CD8-positive, alpha-beta memory T cell (primary cell): ENCODE measurements at places on chromosomes 11 and 22. TPM values are rescaled to one million over a fixed set of nuclear protein-coding genes. Genes with fewer than 3 reads are reported as not detected.

SLC17A6 gene
- not detected for polyA plus RNA-seq

MMP26 gene
- not detected for polyA plus RNA-seq

CHADL gene
- polyA plus RNA-seq = 0.70 TPM

FAM111A gene
- polyA plus RNA-seq = 31.7 TPM

PRG2 gene
- polyA plus RNA-seq = not detected

APOA1 gene
- not detected for polyA plus RNA-seq

GDPD4 gene
- polyA plus RNA-seq = not detected

SAA4 gene
- polyA plus RNA-seq = not detected

DNA sequence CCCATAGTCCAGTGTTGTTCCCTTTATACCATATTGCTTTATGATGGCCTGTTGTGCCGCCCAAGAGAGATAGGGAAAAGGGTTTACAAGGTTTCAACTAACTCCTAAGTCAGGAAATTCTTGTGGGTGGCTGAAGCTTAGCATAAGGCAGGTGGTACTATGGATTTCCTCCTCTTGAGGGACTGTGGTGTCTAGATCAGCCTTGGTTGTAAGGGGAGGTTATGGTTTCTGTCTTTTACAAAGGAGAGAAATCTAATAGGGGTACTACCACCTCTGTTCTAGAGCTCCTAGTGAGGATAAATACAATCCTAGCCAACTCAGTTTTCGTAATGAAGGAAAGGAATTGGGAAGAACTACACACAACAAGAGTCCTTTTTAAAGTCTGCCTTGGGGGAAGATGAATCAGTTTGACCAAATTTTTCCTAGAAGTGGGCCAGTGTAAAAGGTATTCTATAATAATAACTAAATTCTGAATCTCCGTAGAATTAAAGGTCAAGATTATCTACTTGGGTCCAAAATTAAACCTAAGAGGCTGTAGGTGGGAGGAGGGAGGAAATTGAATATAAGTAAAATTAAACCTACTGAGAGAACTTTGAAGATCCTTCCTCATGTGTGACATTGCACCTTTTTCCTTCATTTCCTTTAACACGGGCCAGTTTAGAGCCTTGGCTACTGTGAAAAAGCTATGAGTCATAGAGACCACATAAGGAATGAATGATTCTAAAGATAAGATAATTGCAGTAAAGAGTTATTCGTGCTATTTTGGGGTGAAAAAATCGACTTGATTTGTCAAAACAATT is 17.2 kb downstream of the DLAT start:
- H3K27me3 ChIP-seq = no peaks in the 10 kb centered on the region
- no peak overlapping the region for H3K27ac ChIP-seq
- no peak overlapping the region for H3K4me3 ChIP-seq
- H3K4me1 ChIP-seq = no peaks in the 10 kb centered on the region

DNA sequence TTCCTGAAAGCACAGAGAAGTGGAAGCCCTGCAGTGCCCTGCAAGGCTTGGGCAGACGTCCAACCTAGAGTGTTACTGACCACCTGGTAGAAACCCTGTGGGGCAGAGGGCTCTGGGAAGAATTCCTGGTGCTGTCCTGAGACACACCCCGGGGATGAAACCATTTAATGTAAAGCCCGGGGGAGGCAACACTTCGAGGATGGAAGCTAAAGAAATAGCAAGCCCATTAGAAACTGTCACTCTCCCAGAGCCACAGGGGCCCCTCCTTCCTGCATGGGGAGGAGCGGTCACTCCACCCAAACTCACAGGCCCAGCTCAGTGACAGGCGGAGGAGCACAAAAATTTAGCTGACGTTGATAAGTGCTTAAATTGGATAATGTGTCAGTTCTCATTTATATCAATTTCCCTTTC is 57.6 kb downstream of the NRXN2 start:
- H3K4me3 ChIP-seq = no peak overlapping the region
- no peak for DNase-seq
- H3K36me3 ChIP-seq = no peaks in the 10 kb centered on the region

DNA sequence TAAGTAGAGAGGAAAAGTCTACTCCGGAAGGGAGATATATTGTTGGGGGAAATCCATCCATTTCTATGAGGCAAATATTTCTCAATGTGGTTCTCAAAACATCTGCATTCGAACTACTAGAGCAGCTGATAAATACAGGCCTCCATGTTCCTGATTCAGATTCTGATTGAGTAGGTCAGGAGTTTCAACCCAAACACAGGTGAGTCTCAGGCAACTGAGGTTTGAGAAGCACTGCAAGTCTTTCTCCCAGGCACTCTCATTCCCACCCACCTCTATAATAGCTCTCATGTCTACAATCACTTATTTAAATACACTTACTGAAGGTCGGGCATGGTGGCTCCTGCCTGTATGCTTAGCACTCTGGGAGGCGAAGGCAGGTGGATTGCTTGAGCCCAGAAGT is 14.7 kb upstream of the ASPHD2 start:
- H3K4me3 ChIP-seq = no peak overlapping the region
- no peaks in the 10 kb centered on the region for H3K4me1 ChIP-seq
- no peaks in the 10 kb centered on the region for H3K36me3 ChIP-seq
- no peak for DNase-seq
- H3K27ac ChIP-seq = no peak overlapping the region

GRCh38 chr11:83158357-83158786 is 1.4 kb downstream of the PCF11 start:
- H3K4me1 ChIP-seq = peaks cover 30% of the 10 kb centered on the region
- no peaks in the 10 kb centered on the region for H3K27me3 ChIP-seq
- H3K36me3 ChIP-seq = no peaks in the 10 kb centered on the region
- no peak for DNase-seq
- peak overlapping the region; percentile 100 for H3K4me3 ChIP-seq

DNA sequence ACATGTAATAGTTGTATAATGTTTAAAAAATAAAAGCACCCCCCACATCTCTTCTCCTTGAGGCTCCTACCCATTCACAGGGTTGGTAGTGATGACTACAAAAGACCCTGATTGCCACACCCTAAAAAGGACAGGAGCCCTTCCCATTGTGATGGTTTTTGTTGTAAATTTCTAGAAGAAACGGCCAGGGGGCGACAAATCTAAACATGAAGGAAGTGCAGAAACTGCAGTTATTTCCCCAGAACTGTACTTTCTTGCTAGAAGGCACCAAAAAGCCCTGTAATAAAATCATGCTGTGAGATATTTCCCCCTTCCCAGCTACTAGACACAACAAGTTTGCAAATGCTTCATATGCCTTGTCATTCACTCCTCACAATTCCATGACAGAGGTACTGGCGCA is 10.8 kb downstream of the PRR5L start:
- no peaks in the 10 kb centered on the region for H3K27me3 ChIP-seq
- no peaks in the 10 kb centered on the region for H3K36me3 ChIP-seq
- H3K4me3 ChIP-seq = no peak overlapping the region
- no peak overlapping the region for H3K27ac ChIP-seq

- H3K36me3 ChIP-seq = no peaks in the 10 kb centered on the region
- H3K27me3 ChIP-seq = no peaks in the 10 kb centered on the region
- no peak overlapping the region for H3K27ac ChIP-seq
Measured at GRCh38 chr22:43550024-43550620, 138.3 kb downstream of the MPPED1 start.

- no peak overlapping the region for H3K4me3 ChIP-seq
- H3K27ac ChIP-seq = no peak overlapping the region
- no peak for DNase-seq
- peaks cover 16% of the 10 kb centered on the region for H3K4me1 ChIP-seq
Measured at GRCh38 chr22:28885939-28886338, 2.6 kb downstream of the ZNRF3 start.

GRCh38 chr11:90135016-90135415 is 553 bp downstream of the NAALAD2 start:
- no peak for DNase-seq
- H3K36me3 ChIP-seq = no peaks in the 10 kb centered on the region
- H3K4me1 ChIP-seq = no peaks in the 10 kb centered on the region
- H3K27ac ChIP-seq = no peak overlapping the region
- no peak overlapping the region for H3K4me3 ChIP-seq

GRCh38 chr22:25775531-25775930 is 33.5 kb downstream of the MYO18B start:
- no peak for DNase-seq
- no peak overlapping the region for H3K27ac ChIP-seq
- no peak overlapping the region for H3K4me3 ChIP-seq
- H3K4me1 ChIP-seq = no peaks in the 10 kb centered on the region
- H3K27me3 ChIP-seq = no peaks in the 10 kb centered on the region

- H3K4me3 ChIP-seq = no peak overlapping the region
- no peaks in the 10 kb centered on the region for H3K27me3 ChIP-seq
- no peak overlapping the region for H3K27ac ChIP-seq
- no peaks in the 10 kb centered on the region for H3K36me3 ChIP-seq
- DNase-seq = no peak
Measured at GRCh38 chr11:125233736-125234275, 69.3 kb downstream of the PKNOX2 start.

DNA sequence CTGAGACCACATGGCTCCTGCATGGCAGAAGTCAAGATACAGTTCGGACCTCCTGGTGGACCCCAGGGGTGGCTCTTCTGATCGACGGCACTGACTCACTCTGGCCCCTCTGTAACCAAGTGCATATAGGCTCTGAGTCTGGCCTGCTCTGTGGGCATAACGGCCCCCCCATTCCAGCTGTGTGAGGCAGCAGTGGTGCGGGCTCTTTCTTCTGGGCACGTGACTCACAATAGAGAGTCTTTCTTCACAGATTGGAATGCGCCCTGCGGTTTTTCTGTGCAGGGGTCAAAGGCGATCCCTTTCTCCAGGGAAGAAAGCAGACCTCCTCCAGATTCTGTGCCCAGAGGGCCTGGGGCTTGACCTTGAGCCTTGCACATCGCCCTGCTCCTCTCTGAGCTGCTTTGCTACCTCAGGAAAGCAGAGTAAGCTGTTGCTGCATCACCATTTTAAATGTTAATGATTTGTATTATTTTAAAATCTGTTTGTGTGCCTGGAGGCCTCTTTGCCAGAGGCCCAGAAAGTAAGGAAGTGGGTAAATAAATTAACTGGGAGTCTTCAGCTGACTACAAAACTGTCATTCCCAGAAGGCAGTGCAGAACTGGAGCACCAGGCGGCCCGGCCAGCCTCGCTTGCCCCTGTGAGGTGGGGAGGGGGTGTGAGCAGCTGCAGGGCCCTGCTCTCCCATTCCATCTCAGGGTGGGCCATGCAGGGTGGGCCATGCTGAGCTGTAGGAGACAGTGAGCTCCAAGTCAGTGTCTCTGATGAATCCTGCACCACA is 199.0 kb downstream of the GRIK4 start:
- H3K27ac ChIP-seq = no peak overlapping the region
- H3K36me3 ChIP-seq = no peaks in the 10 kb centered on the region
- H3K4me1 ChIP-seq = no peaks in the 10 kb centered on the region
- DNase-seq = no peak
- H3K4me3 ChIP-seq = no peak overlapping the region

DNA sequence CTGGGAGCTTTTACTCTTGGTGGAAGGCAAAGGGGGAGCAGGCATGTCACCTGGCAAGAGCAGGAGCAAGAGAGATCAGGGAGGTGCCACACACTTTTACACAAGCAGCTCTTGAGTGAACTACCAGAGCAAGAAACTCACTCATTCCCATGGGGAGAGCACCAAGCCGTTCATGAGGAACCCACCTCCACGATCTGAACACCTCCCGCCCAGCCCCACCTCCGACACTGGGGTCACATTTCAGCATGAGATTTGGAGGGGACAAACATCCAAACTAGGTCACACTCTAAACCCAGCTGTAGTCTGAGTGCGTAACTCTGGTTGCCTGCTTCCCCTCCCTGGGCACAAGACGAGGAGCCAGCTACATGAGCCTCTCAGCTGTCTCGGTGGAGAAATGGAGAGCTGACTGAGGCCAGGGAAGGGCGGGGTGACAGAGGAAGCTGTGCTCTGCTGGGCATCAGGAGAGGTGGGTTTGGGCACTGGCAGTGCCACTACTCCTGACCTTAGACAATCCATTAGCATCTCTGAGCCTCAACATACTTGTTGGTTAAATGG is 134.6 kb downstream of the PKNOX2 start:
- DNase-seq = no peak
- no peaks in the 10 kb centered on the region for H3K4me1 ChIP-seq
- no peak overlapping the region for H3K27ac ChIP-seq
- H3K36me3 ChIP-seq = no peaks in the 10 kb centered on the region
- H3K4me3 ChIP-seq = no peak overlapping the region

DNA sequence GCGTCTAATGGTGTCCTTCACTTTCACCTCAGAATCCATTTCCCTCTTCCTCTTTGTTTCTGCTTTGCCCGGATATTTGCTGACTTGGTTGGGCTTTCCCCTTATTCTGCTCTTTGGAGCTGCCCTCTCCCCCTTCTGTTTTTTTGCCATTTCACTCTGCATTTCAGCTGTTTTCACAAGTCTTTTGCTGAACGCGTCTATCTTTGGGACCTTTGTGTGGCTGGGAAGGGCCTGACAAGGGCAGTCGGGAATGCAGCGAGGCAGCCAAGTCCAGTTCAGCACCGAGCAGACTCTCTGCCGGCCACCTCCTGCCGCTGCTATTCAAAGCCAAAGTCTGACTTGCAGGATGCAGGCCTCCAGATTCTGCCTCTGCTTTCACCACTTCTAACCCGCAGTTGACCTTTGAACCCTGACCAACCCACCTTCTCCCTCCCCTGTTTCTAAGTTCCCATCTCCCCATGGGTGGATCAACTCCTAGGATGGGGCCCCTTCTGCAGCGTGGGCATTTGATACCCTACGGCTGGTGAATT is 38.2 kb downstream of the FEZ1 start:
- no peak for DNase-seq
- H3K36me3 ChIP-seq = no peaks in the 10 kb centered on the region
- no peak overlapping the region for H3K27ac ChIP-seq
- H3K27me3 ChIP-seq = no peaks in the 10 kb centered on the region

DNA sequence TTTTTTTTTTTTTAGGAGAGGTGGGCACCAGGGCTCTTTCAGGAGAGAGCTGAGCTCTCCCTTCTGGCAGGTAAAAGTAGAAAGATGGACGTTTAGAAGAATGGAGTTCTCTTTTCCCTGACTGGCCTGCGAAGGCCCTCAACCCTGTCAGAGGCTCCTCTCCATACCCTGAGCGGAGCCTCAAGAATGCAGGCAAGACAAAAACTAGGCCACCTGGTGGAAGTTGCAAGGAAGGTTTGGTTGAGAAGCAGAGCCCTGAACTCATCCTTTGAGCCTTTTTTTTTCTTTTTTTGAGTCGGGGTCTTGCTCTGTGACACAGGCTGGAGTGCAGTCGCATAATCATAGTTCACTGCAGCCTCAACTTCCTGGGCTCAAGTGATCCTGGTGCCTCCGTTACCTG is 1.4 kb downstream of the OTOG start:
- no peaks in the 10 kb centered on the region for H3K27me3 ChIP-seq
- H3K36me3 ChIP-seq = no peaks in the 10 kb centered on the region
- DNase-seq = no peak
- no peak overlapping the region for H3K4me3 ChIP-seq
